Effector memory CD4-positive, alpha-beta T cell (primary cell): ENCODE measurements at places on chromosomes 4 and X.

GRCh38 chr4:134888156-134888555 lies 686.6 kb upstream of the PABPC4L start:
- DNase-seq, result no peak
- no peak overlapping the region for H3K27ac ChIP-seq
- H3K4me3 ChIP-seq, result no peak overlapping the region

DNA sequence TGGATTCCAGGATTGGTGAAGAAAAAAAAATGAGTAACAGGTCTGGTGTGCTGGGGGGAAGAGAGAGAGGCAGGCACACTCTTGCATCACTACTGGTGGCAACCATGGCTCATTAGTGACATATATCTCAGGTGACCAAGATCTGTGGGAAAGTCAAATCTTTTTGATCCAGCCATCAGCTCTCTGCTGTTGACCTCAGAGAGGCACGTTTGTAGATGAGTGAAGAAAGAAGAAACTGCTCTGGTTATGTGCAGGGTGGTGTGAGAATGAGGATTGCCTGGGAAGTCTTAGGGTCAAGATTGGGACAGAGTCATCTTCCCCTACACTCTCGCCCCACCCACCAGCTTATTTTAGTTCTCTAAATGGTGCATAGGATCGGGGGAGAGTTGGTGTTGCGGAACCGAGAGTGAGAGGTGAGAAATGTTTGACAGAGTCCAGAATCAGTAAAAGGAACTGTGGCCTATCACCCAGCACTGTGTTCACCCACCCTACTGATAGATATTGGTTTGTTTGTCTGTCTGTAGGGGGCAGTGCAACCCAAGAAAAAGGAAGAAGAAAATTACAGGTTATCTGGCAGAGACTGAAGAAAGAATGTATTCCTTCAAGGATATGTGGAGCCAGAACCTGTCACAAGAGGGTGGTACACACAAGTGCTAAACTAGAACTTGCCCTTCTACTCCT lies 21.9 kb downstream of the ARMCX6 start:
- no peaks in the 10 kb centered on the region for H3K27me3 ChIP-seq
- no peak overlapping the region for H3K4me3 ChIP-seq
- no peak for DNase-seq
- H3K27ac ChIP-seq, result no peak overlapping the region
- no peaks in the 10 kb centered on the region for H3K36me3 ChIP-seq

DNA sequence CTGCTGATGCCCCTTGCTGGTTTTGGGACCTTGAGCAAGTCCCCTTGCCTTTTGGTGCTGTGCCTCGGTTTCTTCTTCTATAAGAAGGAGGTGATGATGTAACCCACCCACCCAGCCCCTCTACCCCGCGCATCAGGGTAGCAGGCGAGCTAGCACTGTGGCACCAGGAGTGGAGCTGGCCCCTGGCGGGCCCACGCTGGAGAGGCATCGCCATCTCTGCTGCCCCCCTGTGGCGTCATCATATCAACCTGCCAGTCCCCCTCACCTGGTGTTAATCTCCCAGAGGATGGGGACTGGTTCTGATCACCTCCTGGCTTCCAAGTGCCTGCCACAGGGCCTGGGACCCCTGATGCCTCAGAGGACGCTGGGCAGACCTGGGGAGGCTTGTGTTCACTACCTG lies 6.3 kb upstream of the SORCS2 start:
- no peak overlapping the region for H3K27ac ChIP-seq
- H3K36me3 ChIP-seq, result no peaks in the 10 kb centered on the region
- DNase-seq, result no peak
- no peaks in the 10 kb centered on the region for H3K4me1 ChIP-seq
- H3K27me3 ChIP-seq, result no peaks in the 10 kb centered on the region

DNA sequence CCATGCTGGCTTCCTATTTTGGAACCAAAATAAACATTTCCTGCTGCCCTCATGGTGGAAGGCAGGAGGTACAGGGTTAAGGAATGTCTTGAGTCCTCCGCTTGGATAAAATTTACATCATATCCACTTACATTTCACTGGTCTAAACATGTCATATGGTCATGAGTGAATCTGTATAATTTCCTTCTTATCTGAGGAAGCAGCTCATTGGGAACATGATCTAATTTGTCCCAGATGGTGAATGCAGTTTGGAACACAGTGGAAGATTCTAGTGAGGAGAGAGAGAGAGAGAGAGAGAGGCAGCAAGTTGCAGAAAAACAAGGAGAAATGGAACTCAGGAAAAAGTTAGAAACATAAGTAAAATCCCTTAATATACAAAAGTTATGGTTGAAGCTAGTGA lies 46.8 kb downstream of the MXRA5 start:
- H3K36me3 ChIP-seq, result no peaks in the 10 kb centered on the region
- H3K4me3 ChIP-seq, result no peak overlapping the region
- H3K27ac ChIP-seq, result no peak overlapping the region
- no peak for DNase-seq
- H3K4me1 ChIP-seq, result no peaks in the 10 kb centered on the region

DNA sequence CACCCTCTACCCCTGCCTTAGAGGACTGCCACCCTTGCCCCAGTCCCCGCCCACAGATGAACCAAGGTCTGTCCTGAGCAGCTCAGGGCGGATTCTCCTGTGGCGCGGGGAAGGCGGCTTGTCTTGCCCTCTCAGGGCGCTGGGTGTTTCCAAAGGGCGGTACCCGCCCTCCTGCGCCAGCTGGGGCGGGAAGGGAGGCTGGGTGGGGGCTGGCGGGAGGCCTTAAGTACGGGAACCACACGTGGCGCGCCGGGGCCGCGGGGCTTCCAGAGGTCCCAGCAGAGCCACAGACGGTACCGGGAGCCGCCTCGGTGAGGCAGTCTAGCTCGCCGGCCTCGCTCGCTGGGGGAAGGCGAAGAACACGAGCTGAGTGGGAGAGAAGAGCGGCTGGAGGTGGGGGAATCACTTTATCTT lies 361.1 kb downstream of the MID1IP1 start:
- no peaks in the 10 kb centered on the region for H3K4me1 ChIP-seq
- DNase-seq, result no peak
- H3K27me3 ChIP-seq, result peaks cover 4% of the 10 kb centered on the region
- no peak overlapping the region for H3K27ac ChIP-seq
- H3K4me3 ChIP-seq, result no peak overlapping the region

- no peak overlapping the region for H3K4me3 ChIP-seq
Observed at GRCh38 chr4:179751669-179752068, 2309.4 kb upstream of the AGA start.

DNA sequence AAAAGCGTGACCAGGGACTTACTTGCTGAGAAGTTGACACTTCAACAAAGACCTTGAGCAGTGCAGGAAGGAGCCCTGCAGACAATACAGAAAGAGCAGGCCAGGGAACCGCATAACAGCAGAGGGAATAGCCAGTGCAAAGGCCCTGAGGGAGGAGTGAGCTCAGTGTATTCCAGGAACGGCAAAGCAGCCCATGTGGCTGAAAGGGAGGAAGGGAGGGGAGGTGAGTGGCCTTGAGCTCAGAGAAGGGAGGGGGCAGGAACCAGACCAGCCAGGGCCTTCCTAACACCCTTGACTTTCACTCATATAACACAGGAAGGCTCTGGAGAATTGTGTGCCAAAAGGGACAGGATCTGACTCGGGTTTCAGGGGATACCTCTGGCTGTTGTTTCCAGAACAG lies 112.2 kb downstream of the BCOR start:
- no peaks in the 10 kb centered on the region for H3K4me1 ChIP-seq
- H3K27me3 ChIP-seq, result no peaks in the 10 kb centered on the region
- H3K27ac ChIP-seq, result no peak overlapping the region
- DNase-seq, result no peak
- no peaks in the 10 kb centered on the region for H3K36me3 ChIP-seq
- no peak overlapping the region for H3K4me3 ChIP-seq

DNA sequence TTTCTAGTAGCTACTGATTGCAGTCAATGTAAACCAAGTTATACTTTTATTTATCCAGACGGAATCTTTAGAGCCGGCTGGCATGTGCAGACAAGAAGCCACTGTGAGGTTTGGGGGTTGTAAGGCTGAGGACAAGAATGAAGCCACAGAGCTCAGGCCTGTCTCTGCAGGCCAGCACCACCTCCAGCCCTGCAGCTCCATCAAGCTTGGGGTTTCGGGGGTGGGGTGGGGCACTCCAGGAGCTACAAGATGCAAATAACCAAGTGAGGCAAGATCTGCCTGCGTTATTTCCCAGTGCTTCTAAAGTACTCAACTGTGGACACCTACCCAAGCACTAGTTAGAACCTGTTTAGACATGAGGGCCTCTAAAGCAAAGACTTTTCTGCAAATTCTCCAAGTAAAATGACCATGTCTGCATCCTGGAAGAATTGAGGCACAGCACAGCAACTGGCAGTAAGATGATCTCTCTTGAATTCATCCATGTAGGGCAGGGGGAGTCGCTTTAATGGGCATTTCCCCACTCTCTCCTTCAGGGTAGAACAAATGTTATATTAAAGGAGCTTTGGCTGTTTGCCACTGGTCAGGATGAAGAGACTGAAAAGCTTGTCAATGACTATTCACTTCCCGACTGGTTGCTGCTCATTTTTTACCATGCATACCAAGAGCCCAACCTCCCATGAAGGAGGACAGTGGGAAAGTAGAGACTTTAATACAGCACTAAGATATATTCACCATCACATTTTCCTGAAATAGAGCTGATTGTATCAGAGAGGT lies 222.5 kb downstream of the MGST2 start:
- no peak overlapping the region for H3K4me3 ChIP-seq
- no peaks in the 10 kb centered on the region for H3K27me3 ChIP-seq
- no peaks in the 10 kb centered on the region for H3K4me1 ChIP-seq
- no peaks in the 10 kb centered on the region for H3K36me3 ChIP-seq
- DNase-seq, result no peak

DNA sequence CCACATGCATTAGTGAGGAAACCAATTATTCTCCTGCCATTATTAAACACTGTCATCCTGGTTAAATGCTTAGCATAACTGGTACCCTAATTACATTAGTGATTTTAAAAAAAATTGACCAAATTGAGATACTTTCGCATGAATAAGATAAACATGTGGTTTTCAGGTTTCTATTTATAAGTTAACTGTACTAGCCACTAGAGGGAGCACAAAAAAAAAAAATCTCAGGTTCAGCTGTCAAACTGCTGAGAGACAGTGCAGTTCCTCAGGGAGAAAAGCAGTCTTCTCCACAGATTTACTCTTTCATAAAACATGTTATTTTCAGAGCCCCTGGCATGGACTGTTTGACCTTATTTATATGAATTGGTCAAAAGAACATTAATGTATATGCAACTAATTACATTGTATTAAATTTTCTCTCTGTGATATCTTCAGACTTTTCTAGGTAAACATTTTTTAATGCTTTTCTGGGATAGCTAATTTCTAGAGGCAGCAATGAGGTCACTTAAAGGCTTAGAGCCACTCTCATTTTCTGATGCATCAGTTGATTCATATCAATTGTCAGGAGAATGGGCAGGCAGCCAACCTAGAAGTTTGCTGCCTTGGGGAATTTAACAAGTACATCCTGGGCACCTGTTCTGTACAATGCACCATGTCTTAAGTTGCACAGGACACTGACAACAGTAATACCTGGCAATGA lies 167.5 kb downstream of the CDS1 start:
- H3K36me3 ChIP-seq, result no peaks in the 10 kb centered on the region
- no peaks in the 10 kb centered on the region for H3K27me3 ChIP-seq
